ENCODE measurements at places on chromosomes 7 and 10. TPM values are rescaled to one million over a fixed set of nuclear protein-coding genes. Genes with fewer than 3 reads are reported as not detected.

GRCh38 chr10:129945064-129945463 is 19.0 kb downstream of the EBF3 start:
- no peak for DNase-seq

DNA sequence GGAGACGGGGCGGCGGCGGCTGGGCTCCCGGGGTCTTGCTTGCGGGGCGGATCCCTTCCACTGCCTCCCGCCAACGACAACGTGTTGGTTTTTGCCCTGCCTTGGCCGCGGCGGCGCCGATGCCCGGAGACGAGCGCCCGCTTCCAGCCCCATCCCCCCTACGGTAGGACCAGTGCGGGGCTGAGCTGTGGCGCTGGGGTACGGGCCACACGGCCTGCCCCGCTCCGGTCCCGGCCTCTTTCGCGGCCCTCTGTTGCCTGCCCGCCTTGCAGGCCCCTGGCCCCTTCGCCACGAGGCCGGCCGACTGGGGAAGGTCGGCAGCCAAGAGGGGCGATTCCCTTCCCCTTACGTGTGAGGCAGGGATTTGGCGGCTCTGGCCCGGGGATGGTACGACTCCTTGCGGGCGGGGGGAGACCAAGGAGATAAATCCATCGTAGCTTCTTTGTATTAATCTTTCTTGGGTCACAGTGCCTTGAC is 488 bp downstream of the EIF4H start:
- peak; percentile 55 for DNase-seq

- DNase-seq, result peak; percentile 15
Measured at GRCh38 chr7:135414850-135415439, 95.0 kb downstream of the CNOT4 start.

GRCh38 chr10:124524991-124525653 is 63.5 kb downstream of the LHPP start:
- peak; percentile 47 for DNase-seq

Gene CYP2C8
- not detected for total RNA-seq
